AG20443 (cell line): ENCODE measurements at places on chromosomes 11 and 22.

DNA sequence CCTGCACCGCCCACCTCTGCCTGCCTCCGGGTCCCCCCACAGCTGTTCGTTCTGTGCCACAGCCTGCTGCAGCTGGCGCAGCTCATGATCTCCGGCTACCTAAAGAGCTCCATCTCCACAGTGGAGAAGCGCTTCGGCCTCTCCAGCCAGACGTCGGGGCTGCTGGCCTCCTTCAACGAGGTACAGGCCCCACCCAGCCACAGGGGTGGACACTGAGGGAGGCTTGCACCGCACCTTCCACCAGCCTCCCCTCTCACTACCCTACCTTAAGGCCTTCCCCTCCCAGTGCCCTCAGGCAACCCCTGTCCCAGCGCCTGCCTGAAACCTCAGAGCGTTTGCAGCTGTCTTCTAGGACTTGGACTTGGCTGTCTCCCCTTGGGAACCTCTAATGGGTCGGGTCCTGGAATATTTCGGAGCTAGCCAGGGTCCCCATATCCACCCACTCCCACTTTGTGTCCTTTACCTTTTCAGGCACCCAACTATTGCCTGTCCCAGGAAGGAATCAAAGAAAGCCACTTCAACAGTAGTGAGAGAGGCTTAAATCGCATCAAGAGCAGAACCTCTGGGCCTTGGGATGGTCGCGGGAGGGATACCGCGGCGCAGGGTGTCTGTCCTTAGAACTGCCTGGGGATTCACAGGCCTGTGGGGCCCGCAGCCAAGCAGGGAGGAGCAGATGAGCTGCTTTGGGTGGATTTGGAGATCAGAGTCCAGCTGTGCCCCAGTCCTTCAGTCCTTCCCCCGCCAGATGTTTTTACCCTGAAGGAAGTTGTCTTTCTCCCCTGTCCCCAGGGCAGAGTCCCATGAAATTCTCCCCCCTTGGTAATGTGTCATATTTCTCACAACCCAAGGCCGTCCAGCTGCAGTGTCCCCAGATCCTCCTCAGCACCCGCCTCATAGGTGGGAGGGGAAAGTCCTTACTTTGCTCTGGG is 13.3 kb downstream of the SLCO2B1 start:
- DNase-seq = no peak

- DNase-seq = peak; percentile 27
Measured at GRCh38 chr11:128766591-128767081, 72.8 kb downstream of the FLI1 start.

- peak; percentile 69 for DNase-seq
Measured at GRCh38 chr11:61293867-61294716, 1.0 kb downstream of the VWCE start.

- no peak for DNase-seq
Measured at GRCh38 chr22:49075150-49075549, 752.5 kb downstream of the BRD1 start.

GRCh38 chr22:23862103-23862502 is 4.4 kb downstream of the SLC2A11 start:
- DNase-seq = peak; percentile 66

GRCh38 chr22:38180841-38181452 is 683 bp downstream of the PLA2G6 start:
- no peak for DNase-seq
